Fibroblast of skin of scalp (primary cell): ENCODE measurements at places on chromosomes 3 and 15.

DNA sequence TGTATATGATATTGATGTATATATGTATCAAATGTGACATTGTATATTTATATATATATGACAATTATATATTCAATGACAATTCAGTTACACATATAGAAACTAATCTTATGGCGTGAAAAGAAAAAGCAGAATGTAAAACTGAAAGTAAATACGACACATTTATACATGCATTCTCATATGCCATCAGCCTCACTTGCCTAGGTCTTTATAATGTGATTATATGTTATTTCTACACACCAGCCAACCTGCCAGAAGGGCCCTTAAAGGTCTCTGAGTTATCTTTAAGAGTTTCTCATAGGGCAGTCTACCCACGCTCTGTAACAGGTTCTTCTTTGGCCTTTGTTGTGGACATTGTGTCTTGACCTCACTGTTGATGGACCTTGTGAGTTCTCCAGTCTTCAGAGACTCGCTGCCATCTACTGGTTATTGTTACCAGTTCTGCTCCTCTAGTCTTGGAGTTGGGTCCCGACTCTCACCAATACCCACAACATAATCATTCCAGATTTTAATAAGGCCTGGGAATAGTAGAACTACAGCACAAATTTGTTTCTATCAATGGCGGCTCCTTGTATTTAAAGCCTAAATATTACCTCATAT is 371.5 kb upstream of the GOLIM4 start:
- peak; percentile 32 for DNase-seq

- no peak for DNase-seq
Observed at GRCh38 chr3:56357266-56357665, 111.0 kb downstream of the ERC2 start.

GRCh38 chr3:16181361-16181760 is 6.9 kb downstream of the GALNT15 start:
- DNase-seq, result no peak

GRCh38 chr15:97652700-97653167 is 307.8 kb upstream of the ARRDC4 start:
- DNase-seq, result no peak

- no peak for DNase-seq
Observed at GRCh38 chr3:178597371-178597770, 61.1 kb downstream of the KCNMB2 start.

DNA sequence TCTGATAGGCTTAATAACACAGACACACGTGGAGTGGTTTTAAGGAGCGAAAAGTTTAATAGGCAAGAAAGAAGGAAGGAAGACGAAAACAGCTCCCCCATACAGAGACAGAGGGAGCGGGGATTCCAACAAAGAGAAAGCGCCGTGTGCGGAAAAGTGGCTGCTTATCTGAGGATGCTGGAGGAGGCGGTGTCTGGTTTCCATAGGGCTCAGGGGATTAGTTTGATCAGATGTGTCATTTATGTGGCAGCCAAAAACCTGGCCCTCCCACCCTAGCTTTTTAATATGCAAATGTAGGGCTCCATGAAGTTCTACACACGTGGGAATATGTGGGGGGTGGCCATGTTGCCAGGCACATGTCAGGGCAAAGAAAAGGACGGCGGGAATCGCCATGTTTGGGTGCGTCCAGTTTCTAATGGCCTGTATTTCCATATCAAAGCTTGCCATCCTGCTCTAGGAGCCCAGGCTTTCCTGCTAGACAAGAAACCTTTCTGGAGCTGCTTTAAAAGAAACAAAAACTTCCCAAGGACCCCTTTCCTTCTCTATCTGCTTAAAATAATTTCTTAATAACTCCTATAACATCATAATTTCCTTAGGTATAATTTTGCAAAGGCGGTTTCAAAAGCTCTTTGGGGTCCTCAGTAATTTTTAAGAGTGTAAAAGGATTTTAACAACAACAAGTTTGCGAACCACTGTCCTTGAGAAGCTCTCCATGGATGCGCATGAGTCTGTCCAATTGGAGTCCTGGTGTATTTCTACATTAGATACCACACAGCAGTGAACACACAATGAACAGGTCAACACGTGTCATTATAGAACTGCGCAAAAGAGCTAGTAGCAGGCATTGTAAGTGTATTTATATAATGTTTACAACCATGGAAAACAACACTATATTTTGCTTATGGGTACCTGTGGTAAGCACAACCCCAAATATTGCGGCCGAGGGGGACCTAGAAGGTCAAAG is 622 bp upstream of the ZNF589 start:
- DNase-seq, result no peak

GRCh38 chr15:60399931-60400330 is 2.1 kb upstream of the ANXA2 start:
- DNase-seq, result peak; percentile 93

DNA sequence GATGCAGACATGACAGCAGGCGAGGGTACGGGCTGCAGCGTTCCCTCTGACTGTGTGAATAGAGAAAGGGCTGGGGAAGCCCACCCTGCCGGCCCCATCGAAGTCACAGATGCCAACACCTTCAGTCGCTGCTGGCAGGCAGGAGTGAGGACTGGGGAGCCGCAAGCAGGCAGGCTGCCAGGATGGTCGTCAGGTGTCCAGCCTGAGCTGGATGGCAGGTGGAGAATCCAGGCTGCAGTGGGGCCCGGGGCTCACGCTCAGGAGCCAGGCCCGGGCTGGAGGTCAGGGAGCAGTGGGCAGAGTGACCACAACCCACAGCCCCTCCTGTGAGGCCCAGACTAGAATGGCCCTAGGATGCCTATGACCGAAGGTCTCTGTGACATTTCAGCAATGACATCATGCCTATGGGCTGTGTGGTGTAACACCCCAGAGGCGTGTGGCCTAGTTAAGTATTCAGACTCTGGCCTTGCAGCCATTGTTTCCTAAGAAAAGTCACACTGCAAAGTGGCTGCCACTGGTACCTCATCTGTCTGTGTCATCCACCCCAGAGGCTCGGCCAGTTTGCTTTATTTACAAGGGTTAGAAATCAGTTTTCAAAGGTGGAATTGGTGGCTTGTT is 15.7 kb downstream of the PRR23E start:
- no peak for DNase-seq

DNA sequence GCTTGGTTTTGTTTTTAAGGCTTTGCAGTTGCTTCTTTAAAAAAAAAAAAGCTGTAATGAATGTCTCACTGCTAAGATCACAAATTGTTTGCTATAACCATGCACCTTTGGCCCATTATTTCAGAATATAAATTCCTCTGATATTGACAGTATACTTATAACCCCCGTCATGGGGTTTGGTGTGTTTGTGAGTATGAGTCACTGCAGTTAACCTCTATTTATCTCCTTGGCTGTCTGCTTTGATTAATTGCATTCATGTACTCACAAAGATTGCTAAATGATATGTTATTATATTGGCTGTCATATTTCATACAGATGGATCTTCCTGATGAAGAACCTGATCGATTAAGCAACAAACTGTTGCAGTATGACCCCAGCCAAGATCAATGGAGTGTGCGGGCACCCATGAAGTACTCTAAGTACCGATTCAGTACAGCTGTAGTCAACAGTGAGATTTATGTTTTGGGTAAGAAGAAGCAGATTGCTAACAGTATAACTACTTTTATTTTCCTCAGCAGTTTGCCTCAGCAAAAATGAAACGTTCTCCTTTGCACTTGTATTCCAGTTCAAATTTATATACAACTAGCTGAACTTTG is 14.9 kb downstream of the KBTBD12 start:
- DNase-seq, result no peak

DNA sequence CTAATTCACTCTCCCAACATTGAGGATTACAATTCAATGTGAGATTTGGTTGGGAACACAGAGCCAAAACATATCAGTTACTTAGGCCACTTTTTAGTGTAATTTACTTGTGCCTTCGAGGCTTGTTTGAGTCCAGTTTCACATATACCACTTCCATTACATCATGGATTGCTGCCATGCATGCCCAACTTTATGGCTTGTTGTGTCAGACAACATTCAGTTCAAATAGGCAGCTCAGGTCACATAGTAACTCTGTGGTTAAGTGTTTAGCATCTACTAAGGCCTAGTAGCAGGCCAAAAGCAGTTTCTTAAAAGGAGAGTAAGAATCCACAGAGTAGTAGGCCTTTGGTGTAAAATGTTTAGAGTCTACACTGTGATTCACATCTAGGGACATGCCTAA is 164.3 kb upstream of the GMNC start:
- DNase-seq, result no peak

DNA sequence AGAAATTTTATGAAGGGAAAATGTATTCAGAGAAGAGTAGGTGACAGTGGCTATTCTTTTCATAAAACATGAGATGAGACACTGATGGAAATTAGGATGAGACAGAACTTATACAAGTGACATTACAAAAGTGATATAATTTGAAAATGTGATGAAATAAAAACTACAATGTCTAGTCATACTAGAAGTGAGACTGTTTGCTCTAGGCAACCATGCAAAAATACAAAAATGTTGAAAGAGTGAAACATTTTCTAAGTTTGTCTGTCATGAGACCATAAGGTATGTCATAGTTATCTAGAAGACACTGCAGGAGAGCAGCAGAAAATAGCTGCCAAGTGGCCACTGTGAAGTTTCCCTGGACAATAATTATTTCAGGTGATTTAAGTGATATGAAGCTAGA is 459.5 kb downstream of the DIPK2A start:
- DNase-seq, result no peak

- DNase-seq, result peak; percentile 0
Observed at GRCh38 chr3:116951610-116952009, 242.0 kb downstream of the TUSC7 start.

GRCh38 chr3:98994128-98994762 is 92.8 kb upstream of the DCBLD2 start:
- DNase-seq, result peak; percentile 72

- peak; percentile 67 for DNase-seq
Observed at GRCh38 chr15:63752075-63752684, 81.6 kb downstream of the HERC1 start.

DNA sequence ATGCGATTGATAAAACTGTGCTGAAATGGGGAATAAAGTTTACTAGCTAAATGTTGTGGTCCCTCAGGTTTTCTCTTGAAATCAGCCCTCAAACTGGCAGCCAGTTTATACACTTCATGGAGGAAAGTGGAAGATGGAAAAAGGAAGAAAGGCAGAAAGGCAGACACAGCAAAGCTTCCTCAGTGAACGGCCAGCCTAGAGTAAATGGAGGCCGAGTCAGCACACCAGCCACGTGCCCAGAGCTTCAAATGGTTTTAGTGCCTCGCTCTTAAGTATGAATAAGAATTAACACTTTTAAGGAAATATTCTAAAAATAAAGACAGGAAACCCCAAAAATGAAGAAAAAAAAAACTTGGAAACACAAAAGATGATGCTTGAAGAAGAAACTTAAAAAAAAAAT is 48.3 kb downstream of the GNB4 start:
- DNase-seq, result no peak

DNA sequence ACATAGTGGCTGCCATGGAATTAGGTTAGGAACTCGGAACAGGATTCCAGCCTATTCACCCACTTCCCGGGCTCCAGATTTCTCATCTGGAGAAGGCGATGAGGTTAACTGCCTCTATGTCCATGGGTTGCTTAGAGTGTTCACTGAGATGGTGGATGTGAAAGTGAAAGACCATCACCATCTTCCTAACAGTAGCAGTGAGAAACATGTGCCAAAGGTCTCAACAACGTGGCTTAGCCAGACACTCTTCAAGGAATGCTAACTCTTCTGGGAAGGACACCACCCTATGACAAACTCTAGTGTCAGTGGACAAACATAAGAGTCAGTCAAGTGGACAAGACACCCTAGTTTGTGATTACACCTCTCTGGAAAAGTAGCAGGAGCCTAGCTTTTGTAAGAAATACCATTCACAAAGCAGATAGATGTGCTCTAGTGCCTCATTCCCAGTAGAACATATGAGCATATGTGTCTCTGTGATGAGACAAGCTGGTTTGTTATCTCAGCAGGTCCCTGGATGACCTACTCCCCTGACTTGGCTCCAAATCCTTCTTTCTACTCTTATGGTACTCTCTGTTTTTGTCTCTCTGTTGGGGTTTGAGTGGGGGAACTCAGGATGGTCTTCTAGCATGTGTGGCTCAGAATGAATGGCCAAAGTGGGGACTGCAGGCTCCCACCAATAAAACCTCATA is 210.2 kb upstream of the WNT5A start:
- DNase-seq, result no peak

- DNase-seq, result no peak
Observed at GRCh38 chr3:133745981-133746711, at the start of gene TF. TSS of gene TF (plus strand) at chr3:133746393. CDS start at chr3:133746441, 48 bp downstream.

DNA sequence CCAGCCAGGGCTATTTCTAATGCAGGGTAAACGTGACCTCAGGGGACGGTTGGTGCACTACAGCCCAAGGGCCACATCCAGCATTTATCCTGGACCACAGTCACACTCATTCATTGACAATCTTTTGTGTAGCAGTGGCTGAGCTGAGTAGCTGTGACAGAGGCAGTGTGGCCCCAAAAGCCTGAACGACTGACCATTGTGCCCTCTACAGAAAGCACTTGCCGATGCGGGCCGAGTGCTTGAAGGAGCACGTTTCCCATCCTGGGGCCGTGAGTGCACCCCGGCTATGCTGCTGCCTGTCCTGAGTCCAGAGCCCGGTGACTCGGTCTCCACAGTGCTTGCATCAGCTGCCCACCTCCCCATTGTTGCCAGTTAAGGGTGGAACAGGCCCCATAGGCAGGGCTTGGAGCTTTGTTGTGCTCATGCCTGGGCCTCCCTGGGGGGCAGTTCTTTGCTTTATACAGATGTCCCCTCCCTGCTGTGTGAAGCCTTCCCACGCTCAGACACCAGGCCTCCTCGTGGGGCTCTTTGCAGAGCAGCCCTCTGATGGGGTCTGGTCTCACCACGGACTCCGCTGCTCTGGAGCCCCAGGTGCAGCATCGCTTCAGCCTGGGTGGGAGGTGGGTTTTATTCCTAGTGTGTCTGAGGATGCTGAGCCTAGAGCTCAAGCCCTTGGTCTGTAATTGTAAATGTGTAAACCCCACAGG is 13.0 kb upstream of the SNRPA1 start:
- DNase-seq, result no peak

- no peak for DNase-seq
Observed at GRCh38 chr3:16668776-16669545, 63.7 kb upstream of the DAZL start.

GRCh38 chr3:134314588-134315285 is 59.5 kb downstream of the AMOTL2 start:
- DNase-seq, result no peak

DNA sequence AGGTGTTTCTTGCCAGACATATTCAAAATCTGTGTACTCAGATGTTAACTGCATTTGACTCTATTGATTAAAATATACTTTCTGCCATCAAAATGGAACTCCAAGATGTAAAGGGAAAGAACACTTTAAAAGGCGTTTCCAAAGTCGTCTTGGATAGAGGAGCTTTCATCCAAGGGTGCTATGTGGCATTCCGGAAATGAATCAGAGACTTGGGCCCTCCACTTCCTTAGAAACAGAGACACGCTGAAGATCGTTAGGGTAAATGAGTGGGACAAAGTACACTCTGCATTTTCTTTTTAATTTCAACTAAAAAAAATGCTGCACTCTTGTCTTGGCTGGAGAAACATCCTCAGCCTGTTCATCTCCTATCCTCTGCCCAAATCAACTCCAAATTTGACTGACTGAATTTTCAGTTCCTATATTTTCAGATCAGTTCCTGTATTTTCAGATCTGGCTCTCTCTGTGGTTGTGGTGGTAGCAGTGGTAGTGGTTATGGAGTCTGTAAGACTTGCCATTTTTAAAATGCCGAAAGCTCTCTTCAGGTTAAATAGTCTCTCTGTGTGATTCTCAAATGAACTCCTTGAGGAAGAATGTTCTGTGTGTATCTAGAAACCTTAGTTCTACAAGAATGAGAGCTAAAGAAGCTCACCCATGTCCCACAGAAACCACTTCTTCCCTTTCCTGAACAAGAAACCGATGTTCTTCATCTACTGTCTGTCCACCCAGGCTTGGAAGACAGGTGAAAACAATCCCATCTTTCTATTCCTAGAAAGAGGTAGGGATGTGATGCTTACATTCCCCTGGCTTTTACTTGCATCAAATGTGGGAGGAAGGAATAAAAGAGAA is 156.8 kb upstream of the ICE2 start:
- no peak for DNase-seq
